ENCODE measurements at places on chromosomes 1 and 21. TPM values are rescaled to one million over a fixed set of nuclear protein-coding genes. Genes with fewer than 3 reads are reported as not detected.

GRCh38 chr1:212459656-212460055 is 26.9 kb downstream of the NENF start:
- DNase-seq: no peak

- DNase-seq: no peak
These were observed 27.1 kb upstream of the MTF2 start for GRCh38 chr1:93051961-93052360.

The WNT2B gene
- 0.11 TPM for total RNA-seq

DNA sequence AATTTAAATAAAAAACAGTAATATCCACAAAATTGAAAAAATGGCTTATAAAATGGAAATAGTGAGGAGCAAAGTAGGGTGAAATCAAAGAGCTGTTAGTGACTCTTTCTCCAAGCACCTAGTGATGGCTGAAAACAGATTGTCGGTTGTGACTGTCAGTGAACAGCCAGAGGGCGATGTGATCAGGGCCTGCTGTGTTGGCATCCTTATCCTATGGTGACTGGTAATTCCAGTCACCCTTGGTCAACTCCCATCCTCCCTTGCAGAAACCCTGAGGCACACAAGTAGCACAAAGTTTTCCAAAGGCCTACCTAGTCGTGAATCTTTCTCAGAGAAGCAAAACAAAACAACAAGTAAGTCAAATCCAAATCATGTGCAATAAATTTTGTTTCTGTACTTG is 599.8 kb upstream of the CXADR start:
- no peak for DNase-seq

The PROX1 gene
- total RNA-seq: 0.14 TPM

GRCh38 chr1:33131191-33131590 is 50.2 kb downstream of the AZIN2 start:
- DNase-seq: no peak

The JAM2 gene
- 1.1 TPM for total RNA-seq

DNA sequence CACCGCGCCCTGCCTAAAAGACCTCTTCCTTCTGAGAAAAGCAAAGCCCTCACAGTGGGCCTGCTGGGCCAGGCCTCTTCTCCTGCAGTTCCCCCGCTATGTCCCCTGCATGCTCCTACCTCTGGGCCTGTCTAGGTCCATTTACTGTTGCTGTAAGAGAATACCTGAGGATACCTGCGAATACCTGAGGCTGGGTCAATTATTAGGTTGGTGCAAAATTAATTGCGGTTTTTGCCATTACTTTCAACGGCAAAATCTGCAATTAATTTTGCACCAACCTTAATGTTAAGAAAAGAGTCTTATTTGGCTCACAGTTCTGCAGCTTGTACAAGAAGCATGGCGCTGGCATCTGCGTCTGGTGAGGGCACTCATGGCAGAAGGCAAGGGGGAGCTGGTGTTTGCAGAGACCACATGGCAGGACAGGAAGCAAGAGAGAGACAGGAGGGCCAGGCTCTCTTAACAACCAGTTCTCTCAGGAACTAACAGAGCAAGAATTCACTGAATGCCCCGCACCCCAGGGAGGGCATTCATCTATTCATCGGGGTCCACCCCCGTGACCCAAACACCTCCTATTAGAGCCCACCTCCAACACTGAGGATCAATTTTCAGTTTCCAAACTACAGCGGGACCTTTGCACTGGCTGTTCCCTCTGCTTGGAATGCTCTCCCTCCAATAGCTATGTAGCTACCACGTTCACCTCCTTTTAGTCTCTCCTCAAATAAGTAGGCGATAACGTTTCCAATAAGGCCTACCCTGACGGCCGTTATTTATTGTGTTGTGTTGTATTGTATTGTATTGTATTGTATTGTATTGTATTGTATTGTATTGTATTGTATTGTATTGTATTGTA is 9.6 kb upstream of the UTS2 start:
- no peak for DNase-seq

The LCE1F gene
- total RNA-seq: not detected

DNA sequence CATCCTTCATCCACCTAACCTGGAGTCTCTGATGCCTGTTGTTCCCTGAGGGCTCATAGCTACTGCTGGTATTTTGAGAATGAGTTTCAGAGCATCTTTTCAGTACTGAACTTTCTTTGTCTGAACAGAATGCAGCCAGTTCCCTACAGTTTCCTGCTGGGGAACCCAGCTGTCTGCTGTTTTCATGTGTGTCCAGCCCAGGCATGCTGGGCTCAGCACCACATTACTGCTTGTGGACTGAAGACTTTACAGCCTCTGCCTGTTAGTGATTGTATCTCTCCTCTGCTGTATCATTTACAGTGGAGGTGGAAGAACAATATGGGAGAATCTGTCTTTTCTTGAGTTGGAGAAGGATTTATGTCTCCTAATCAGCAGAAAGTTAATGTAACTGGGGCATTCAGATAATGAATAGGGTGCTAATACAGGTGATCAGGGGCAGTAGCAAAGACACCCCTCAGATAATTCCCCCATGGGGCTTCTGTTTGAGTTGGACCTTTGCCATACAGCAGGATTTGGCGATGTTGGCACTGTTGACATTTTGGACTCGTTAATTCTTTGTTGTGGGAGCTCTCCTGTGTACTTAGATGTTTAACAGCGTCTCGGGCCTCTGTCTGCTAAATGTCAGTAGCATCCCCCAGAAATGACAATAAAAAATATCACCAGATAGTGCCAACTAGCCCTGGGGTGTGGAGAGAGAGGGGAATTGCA is 207.7 kb downstream of the HHAT start:
- no peak for DNase-seq

Measured in activated CD4-positive, alpha-beta T cell treated with anti-CD3 and anti-CD28 coated beads for 36 hours (primary cell).